ENCODE measurements at places on chromosomes 2 and 18. TPM values are rescaled to one million over a fixed set of nuclear protein-coding genes. Genes with fewer than 3 reads are reported as not detected.

GRCh38 chr2:206150168-206150567 is 9.1 kb downstream of the NDUFS1 start:
- no peak overlapping the region for H3K4me3 ChIP-seq
- peaks cover 2% of the 10 kb centered on the region for H3K4me1 ChIP-seq
- H3K27me3 ChIP-seq: no peaks in the 10 kb centered on the region
- DNase-seq: no peak
- peaks cover 19% of the 10 kb centered on the region for H3K36me3 ChIP-seq
- H3K27ac ChIP-seq: no peak overlapping the region

DNA sequence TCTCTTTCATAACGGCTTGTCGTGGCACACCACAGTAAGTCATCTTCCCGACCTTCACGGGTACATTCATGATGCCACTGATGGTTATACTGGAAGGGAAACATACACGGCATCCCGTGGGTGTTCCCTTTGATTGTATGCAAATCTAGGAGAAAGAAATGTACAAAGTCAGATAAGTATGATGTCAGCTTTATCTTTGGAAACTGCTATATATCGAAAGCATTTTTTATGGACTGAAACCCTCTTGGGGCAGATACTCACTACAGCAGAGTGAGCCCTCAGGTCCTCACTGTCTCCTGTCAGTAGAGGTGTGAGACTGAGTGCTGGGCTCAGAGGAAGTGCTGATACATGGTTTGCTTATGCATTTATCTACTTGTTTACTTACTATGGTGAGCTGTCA is 20.4 kb downstream of the PLA2R1 start:
- no peak overlapping the region for H3K4me3 ChIP-seq
- peak; percentile 23 for DNase-seq
- H3K4me1 ChIP-seq: no peaks in the 10 kb centered on the region
- no peak overlapping the region for H3K27ac ChIP-seq
- peaks cover 6% of the 10 kb centered on the region for H3K27me3 ChIP-seq

GRCh38 chr2:240252872-240253511 is 112.5 kb upstream of the OTOS start:
- DNase-seq: no peak
- no peak overlapping the region for H3K4me3 ChIP-seq

GRCh38 chr2:225998653-225999052 is 599.1 kb downstream of the NYAP2 start:
- no peak overlapping the region for H3K27ac ChIP-seq
- no peak overlapping the region for H3K4me3 ChIP-seq
- DNase-seq: no peak
- H3K4me1 ChIP-seq: no peaks in the 10 kb centered on the region
- H3K27me3 ChIP-seq: no peaks in the 10 kb centered on the region

DNA sequence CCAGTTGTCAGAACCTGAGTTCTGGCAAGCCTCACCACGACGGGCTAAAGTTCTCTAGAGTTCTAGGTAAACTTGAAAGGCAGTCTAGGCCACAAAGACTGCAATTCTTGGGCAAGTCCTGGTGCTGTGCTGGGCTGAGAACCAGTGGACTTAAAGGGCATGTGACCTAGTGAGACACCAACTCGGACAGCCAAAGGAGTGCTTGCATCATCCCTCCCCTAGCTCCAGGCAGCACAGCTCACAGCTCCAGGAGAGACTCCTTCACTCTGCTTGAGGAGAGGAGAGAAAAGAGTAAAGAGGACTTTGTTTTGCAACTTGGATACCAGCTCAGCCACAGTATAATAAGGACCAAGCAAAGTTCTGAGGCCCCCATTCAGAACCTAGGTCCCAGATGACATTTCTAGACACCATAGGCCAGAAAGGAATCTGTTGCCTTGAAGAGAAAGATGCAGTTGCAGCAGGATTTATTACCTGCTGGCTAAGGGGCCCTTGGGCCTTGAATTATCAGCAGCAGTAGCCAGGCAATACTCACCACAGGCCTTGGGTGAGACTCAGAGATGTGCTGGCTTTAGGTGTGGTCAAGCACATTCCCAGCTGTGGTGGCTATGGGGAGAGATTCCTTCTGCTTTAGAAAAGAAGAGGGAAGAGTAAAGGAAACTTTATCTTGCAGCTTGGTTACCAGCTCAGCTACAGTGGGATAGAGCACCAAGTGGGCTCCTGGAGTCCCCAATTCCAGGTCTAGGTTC is 51.8 kb downstream of the UPP2 start:
- H3K36me3 ChIP-seq: no peaks in the 10 kb centered on the region
- no peaks in the 10 kb centered on the region for H3K4me1 ChIP-seq
- no peak overlapping the region for H3K4me3 ChIP-seq

- H3K4me1 ChIP-seq: no peaks in the 10 kb centered on the region
- no peaks in the 10 kb centered on the region for H3K36me3 ChIP-seq
- H3K27me3 ChIP-seq: no peaks in the 10 kb centered on the region
- no peak for DNase-seq
- no peak overlapping the region for H3K4me3 ChIP-seq
- H3K27ac ChIP-seq: no peak overlapping the region
Observed at GRCh38 chr2:228652366-228652765, 470.9 kb upstream of the SPHKAP start.

DNA sequence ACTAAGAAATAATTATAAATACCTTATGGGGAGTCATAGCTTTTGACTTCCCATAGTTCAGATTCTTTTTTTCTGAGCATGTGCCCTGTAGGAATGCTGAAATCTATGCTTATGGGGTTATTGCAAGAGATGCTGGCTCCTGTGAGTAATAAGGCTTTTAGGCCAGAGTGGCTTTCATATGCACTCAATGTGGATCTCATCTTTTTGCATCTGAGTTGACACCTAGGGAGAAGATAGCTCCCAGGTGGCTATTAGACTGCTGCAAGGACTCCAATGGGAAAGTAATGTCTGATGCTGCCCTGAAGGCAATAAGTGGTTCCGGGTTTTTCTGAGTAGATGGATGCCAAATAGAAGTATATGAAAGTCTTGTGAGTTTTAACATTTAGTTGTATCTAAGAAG is 21.0 kb downstream of the DNAH6 start:
- H3K27ac ChIP-seq: no peak overlapping the region
- H3K4me3 ChIP-seq: no peak overlapping the region
- no peaks in the 10 kb centered on the region for H3K27me3 ChIP-seq
- no peaks in the 10 kb centered on the region for H3K36me3 ChIP-seq
- DNase-seq: no peak

Gene CMPK2
- total RNA-seq: 11.8 TPM

Gene RUFY4
- 2.0 TPM for total RNA-seq

GRCh38 chr18:72762515-72763122 is 105.2 kb downstream of the NETO1 start:
- no peaks in the 10 kb centered on the region for H3K36me3 ChIP-seq
- no peak overlapping the region for H3K27ac ChIP-seq
- no peak overlapping the region for H3K4me3 ChIP-seq
- no peaks in the 10 kb centered on the region for H3K27me3 ChIP-seq
- DNase-seq: no peak

Gene DSG1
- total RNA-seq: not detected

Gene ALLC
- not detected for total RNA-seq

Gene ZEB2
- 9.0 TPM for total RNA-seq

GRCh38 chr2:86566821-86567190 is 3.6 kb upstream of the CHMP3 start:
- H3K36me3 ChIP-seq: peaks cover 15% of the 10 kb centered on the region
- no peak overlapping the region for H3K27ac ChIP-seq
- H3K27me3 ChIP-seq: no peaks in the 10 kb centered on the region
- H3K4me3 ChIP-seq: no peak overlapping the region
- no peak for DNase-seq
- H3K4me1 ChIP-seq: peaks cover 15% of the 10 kb centered on the region

DNA sequence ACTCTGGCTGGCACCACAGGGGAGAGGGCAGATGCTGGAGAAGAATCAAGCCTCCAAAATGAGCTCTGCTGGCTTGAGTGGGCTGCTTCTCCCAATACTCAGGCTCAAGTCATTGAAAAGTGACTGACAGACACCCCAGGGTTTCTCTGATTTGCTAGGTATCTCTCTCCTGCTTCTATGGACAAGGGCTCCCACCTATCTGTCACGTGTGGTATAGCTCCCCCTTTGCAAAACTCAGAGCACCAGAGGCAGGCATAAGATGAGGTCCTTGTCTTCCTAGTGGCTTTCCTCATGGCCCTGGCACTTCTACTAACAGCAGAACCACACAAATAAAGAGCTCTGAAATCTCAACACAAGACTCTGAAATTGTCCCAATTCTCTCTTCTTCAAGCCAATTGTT is 105.2 kb downstream of the GALNT14 start:
- H3K27me3 ChIP-seq: no peaks in the 10 kb centered on the region
- H3K27ac ChIP-seq: no peak overlapping the region
- no peak for DNase-seq
- H3K4me3 ChIP-seq: no peak overlapping the region
- no peaks in the 10 kb centered on the region for H3K4me1 ChIP-seq

Gene LYPD6
- not detected for total RNA-seq

DNA sequence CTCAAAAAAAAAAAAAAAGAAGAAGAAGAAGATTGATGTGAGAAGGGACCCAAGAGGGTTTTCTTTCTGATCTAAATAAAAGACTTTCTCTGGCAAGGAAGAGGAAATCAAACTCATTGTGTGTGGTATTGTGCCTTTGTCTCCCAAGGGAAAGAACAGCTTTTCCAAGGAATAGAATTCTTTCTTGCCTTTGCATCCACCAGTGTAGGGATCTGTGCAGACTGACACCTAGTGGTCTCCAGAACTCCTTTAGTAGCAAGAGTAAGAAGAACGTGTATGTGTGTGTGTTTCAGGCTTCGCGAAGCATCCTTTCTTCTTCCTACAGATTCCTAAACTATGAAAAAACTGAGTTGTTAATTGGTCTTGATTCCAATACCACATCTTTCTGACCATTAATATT is 33.5 kb upstream of the CRIM1 start:
- peaks cover 7% of the 10 kb centered on the region for H3K27me3 ChIP-seq
- no peak overlapping the region for H3K27ac ChIP-seq
- no peaks in the 10 kb centered on the region for H3K36me3 ChIP-seq
- no peaks in the 10 kb centered on the region for H3K4me1 ChIP-seq

- DNase-seq: no peak
- H3K4me3 ChIP-seq: no peak overlapping the region
- no peaks in the 10 kb centered on the region for H3K27me3 ChIP-seq
- no peak overlapping the region for H3K27ac ChIP-seq
Observed at GRCh38 chr2:198546122-198546521, 741.7 kb downstream of the PLCL1 start.

- no peaks in the 10 kb centered on the region for H3K27me3 ChIP-seq
- no peak for DNase-seq
- H3K4me3 ChIP-seq: no peak overlapping the region
- H3K36me3 ChIP-seq: no peaks in the 10 kb centered on the region
Observed at GRCh38 chr18:25247725-25248124, 104.2 kb downstream of the ZNF521 start.

GRCh38 chr2:182866461-182867406 is at the start of gene FRZB:
TSS of gene FRZB (minus strand) at chr2:182866637. CDS start at chr2:182866552, 85 bp downstream.
- H3K4me1 ChIP-seq: peaks cover 10% of the 10 kb centered on the region
- H3K36me3 ChIP-seq: no peaks in the 10 kb centered on the region
- H3K4me3 ChIP-seq: peak within 1 kb of the TSS; percentile 75
- DNase-seq: peak; percentile 3
- peaks cover 90% of the 10 kb centered on the region for H3K27me3 ChIP-seq

DNA sequence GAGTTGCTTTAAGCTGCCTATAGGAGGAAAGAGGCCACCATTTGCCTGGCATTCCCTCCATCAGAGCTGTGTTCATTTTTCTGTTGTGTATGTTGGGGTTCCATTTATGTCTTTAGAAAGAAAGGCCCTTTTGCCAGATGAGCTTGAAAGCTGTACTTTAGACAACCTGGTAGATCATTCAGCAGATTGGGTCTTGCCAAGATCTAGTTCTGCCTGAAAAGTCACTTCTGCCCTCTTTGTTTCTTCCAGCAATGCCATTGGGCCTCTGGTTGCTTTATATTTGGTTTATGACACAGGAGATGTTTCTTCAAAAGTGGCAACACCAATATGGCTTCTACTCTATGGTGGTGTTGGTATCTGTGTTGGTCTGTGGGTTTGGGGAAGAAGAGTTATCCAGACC is 14.4 kb downstream of the SLC20A1 start:
- peaks cover 53% of the 10 kb centered on the region for H3K36me3 ChIP-seq
- H3K4me3 ChIP-seq: no peak overlapping the region
- H3K27me3 ChIP-seq: no peaks in the 10 kb centered on the region
- peak overlapping the region; percentile 1 for H3K27ac ChIP-seq

Gene UGT1A10
- not detected for total RNA-seq

DNA sequence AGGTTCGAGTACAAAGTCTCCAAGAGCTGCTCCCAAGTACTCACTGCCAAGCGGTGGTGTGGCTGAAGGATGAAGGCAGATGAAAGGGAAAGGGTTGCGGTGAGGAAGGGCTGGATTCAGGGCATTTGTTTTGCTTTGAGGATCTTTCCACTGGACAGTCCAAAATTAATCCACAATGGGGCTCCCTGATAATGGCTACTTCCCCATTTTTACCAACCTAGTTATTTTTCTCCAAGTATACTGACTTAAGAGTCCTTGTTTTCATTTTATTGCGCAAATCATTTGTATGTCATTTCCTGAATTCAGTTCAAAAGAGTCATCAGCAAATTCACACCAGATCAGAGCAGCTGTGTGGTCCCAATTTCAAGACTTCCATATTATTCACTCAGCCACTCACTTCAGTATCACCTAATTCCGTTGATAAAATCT is 464 bp upstream of the SESTD1 start:
- peak overlapping the region; percentile 70 for H3K4me3 ChIP-seq
- H3K4me1 ChIP-seq: peaks cover 5% of the 10 kb centered on the region
- H3K27me3 ChIP-seq: peaks cover 44% of the 10 kb centered on the region
- peak overlapping the region; percentile 47 for H3K27ac ChIP-seq

Gene WBP1
- total RNA-seq: 19.1 TPM

Gene CGREF1
- 8.8 TPM for total RNA-seq

Gene ANKRD29
- not detected for total RNA-seq

GRCh38 chr2:86017901-86018896 is 87.5 kb downstream of the POLR1A start:
- peaks cover 8% of the 10 kb centered on the region for H3K4me1 ChIP-seq
- no peaks in the 10 kb centered on the region for H3K27me3 ChIP-seq
- peaks cover 3% of the 10 kb centered on the region for H3K36me3 ChIP-seq

GRCh38 chr2:176364273-176364977 is 95.2 kb downstream of the MTX2 start:
- no peak overlapping the region for H3K4me3 ChIP-seq
- H3K27ac ChIP-seq: no peak overlapping the region
- no peaks in the 10 kb centered on the region for H3K4me1 ChIP-seq
- peaks cover 10% of the 10 kb centered on the region for H3K27me3 ChIP-seq

GRCh38 chr2:18436503-18437005 is 123.9 kb downstream of the RDH14 start:
- peaks cover 31% of the 10 kb centered on the region for H3K27me3 ChIP-seq
- no peak overlapping the region for H3K4me3 ChIP-seq
- H3K27ac ChIP-seq: no peak overlapping the region
- H3K36me3 ChIP-seq: no peaks in the 10 kb centered on the region
- no peaks in the 10 kb centered on the region for H3K4me1 ChIP-seq

GRCh38 chr18:45547910-45548309 is 67.4 kb upstream of the SLC14A2 start:
- no peaks in the 10 kb centered on the region for H3K4me1 ChIP-seq
- no peaks in the 10 kb centered on the region for H3K36me3 ChIP-seq
- no peaks in the 10 kb centered on the region for H3K27me3 ChIP-seq
- H3K4me3 ChIP-seq: no peak overlapping the region
- H3K27ac ChIP-seq: no peak overlapping the region
- no peak for DNase-seq

Gene ABCA12
- total RNA-seq: not detected

Measured in activated naive CD8-positive, alpha-beta T cell treated with anti-CD3 and anti-CD28 coated beads for 36 hours (primary cell).